ENCODE measurements at places on chromosomes 12 and 14.

- peak; percentile 75 for DNase-seq
Observed at GRCh38 chr14:99188731-99189191, 83.2 kb downstream of the BCL11B start.

- DNase-seq = no peak
Observed at GRCh38 chr14:32602699-32603098, 273.6 kb downstream of the AKAP6 start.

- no peak for DNase-seq
Observed at GRCh38 chr12:14902465-14902864, 16.8 kb upstream of the MGP start.

GRCh38 chr14:26775765-26776563 is 178.1 kb upstream of the NOVA1 start:
- DNase-seq = no peak

- DNase-seq = no peak
Observed at GRCh38 chr14:70585231-70585630, 15.2 kb downstream of the MED6 start.

GRCh38 chr14:58455593-58456265 is 28.2 kb downstream of the KIAA0586 start:
- DNase-seq = no peak

DNA sequence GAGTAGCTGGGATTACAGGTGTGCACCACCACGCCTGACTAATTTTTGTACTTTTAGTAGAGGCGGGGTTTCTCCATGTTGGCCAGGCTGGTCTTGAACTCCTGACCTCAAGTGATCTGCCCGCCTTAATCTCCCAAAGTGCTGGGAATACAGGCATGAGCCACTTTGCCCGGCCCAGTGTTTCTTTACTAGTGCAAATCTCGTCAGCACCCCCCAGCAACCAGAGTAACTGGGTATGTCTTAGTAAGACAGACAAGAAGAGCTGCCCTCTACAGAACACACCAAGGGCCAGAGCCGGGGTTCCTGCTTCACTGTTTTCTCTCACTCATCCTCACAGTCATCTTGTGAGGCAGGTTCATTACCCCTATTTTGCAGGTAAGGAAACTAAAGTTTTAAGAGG is 78.5 kb upstream of the GPR68 start:
- no peak for DNase-seq

GRCh38 chr12:127526925-127527324 is 740.0 kb upstream of the TMEM132C start:
- DNase-seq = no peak

DNA sequence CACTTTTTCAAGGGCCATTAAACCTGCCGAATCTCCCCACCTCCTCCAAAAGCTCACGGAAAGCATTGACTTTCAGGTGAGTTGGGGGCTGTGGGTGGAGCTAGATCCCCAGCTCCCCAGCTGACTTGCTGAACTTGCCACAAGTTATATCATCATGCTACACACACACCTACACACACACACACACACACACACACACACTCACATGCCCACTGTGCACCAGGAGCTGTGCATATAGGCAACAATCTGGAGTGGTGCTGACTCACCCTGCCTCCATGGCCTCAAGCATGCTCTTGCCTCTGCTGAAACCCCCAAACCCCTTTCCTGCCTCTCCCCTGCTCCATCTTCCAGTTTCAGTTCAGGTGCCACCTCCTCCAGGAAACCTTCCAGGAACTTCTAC is 26.1 kb downstream of the SERPINA3 start:
- DNase-seq = no peak

DNA sequence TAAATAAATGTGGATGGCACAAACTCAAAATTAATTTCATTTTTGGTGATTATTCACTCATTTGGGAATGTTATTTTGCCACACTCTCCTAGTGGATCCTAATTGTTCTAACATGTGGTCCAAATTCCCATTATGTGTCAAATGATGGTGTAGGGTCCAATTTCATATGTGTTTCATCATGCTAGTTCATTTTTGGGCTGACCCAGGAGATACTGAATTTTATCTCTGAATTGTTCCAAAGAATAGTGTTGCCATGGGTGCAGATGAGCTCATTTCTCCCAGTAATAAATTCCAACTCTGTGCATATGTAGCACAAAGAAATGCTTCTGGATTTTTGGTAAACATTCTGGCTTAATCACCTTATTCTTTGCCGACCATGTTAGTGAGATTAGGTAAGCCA is 23.5 kb upstream of the SEL1L start:
- no peak for DNase-seq

DNA sequence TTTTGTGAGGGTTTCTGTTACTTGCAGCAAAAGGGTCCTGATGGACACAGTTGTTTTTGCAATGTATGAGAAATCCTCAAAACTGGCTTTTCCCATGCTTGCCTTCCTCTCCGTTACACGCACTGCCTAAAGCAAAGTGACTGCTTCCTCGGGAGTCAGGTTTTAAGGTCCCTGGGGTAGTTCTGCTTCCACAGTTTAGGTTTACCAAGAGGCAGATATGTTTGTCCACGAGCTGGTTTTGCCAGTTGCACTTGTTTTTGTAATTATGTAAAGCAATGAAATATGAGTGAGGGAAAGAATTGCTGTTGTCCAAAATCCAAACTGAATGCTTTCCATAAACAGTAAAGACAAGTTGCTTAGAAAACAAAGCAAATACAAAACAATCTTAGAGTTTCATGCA is 290.7 kb upstream of the AMIGO2 start:
- no peak for DNase-seq

DNA sequence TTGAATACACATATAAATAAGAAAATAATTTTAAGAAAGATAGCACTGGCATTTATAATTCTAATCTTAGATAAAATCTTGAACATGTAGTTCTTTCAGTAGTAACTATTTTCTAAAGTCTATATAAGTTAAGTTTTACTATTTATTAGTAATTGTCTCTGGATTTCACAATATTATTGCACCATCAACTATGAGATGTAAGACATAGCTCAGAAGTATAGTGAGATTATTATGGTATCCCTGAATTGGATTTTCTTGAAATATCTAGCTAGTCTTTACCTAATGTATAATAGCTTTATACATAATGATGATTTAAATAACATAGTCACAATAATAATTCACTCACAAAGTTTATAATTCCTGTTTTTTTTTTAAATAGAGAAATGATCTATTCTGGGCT is 6.7 kb downstream of the CLEC12A start:
- no peak for DNase-seq

GRCh38 chr12:65204886-65205525 is 35.6 kb downstream of the LEMD3 start:
- DNase-seq = no peak

DNA sequence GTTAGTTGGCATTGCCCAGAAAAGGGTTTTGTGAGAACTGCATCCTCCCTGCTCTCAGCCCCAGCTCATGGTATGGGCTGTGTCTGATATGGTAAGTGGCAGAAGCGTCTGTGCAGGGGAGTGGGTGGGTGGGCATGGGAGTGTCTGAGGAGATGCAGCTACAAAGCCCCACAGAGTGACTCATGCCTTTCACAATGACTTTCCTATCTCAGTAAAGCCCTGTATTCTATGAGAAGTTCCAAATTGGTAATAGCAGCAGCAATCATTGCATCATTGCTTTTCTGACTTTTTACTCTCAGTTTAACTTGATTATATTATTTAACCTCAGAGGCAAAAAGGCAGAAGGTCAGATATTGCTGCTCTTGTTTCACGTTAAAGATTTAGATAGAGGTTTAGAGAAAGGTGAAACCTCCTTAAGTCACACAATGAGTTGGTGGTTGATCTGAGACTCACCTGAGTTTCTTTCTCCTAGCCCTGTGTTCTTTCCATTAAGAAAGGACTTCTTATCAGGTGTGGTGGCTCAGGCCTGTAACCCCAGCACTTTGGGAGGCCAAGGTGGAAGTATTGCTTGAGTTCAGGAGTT is 171.7 kb downstream of the SLC5A8 start:
- DNase-seq = no peak

DNA sequence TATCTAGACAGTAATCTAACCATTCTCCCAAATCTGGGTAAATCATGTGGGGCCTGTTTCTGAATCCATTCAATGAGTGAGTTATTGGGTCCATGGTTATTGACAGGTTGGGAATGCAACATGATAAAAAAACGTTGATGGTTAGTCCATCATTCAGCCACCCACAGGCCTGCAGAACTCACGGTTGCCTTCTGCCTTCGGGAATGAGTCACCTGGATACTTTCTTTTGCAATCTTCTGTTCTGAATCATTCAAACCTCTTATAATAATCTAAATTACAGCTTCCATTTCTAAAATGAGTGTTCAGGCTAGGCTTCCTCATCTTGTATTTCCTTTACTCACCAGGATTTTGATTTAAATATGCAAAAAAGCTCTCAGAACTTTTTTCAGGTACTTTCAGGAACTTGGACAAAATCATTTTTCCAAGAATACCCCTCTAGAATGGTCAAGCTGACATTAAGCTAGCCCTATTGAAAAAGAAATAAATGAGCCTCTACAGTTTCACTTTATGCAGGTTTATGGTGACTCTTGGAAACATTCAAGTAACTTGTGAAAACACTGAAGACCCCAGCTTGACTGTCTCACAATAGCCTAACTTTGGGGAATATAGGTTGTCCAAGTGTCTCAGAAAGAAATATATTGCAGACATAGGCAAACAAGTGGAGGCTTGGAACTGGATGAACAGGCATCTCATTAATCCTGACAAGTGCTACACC is 94.4 kb downstream of the KCNK10 start:
- no peak for DNase-seq

DNA sequence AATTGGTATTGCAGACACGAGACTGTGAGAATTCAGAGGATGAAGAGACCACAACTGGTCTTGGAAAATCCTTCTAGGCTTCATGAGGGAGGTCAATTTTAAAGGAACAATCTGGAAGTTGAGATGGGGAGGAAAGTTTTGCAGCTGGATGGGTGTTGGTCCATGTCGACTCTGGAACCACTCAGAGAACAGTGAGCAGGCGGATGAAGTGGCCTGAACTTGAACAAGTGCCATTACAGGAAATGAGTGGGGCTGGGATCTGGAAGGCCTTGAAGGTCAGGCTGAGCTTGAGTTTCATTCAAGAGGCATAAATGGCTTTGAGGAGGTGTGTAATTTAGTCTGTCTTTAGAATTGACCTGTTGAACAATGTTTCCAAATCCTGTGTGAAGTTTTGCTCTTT is 140.9 kb downstream of the GALC start:
- DNase-seq = no peak

- no peak for DNase-seq
Observed at GRCh38 chr12:110371408-110372055, 32.0 kb downstream of the ANAPC7 start.

DNA sequence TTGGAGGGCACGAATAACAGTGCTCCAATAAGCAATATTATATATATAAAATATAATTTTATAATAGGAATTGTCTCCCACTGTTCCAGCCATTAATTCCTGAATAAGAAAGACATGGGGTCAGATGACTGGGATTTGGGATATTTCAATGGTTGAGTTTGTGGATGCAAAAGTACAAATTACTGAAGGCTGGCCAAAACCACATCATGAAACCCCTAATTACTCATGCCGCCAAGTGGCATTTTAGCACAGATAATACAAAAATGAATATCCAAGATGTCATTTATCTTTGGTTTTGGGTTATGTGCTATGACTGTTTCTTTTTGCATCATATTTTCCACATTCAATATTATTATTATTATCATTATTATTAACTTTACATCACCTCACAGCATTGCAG is 261.4 kb upstream of the TBX3 start:
- no peak for DNase-seq

DNA sequence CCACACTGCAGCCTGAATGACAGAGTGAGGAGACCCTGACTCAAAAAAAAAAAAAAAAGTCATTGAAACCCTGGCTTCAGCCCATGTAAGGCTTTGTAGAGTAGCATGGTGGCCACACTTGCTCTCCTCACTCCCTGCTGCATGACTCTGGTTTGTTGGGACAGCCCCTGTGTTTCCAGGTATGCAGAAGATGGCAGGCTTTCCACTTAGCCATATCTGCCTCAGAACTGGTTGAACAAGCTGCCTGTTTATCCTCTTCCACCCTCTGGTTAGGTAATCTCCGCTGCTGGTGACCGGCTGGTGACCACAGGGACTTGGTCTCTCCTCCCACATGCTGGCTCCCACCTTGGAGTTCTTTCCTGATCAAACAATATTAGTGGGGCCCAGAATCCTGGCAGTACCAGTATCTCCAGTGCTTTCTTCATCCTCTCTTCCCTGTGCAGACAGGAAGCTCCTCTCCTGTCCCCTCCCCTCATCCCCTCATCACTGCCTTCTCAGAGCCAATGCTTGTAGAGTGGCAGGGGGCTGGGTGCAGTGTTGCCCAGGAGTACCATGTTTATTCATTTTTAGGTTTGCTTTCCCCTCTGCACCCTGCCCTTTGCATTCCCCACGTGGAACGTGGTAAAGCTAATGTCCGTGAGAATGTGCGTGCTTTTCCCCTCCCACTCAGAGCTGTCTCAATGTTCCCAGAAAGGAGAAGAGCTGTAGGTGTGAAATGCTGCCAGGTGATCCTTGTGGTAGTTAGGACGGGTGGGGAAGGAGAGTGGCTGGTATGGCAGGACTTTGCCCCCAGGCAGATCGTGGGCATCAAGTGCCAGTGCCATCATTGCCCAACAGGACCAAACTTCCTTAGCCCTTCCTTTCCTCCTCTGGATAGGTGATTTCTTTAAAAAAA is 11.3 kb downstream of the ABHD12B start:
- DNase-seq = no peak

DNA sequence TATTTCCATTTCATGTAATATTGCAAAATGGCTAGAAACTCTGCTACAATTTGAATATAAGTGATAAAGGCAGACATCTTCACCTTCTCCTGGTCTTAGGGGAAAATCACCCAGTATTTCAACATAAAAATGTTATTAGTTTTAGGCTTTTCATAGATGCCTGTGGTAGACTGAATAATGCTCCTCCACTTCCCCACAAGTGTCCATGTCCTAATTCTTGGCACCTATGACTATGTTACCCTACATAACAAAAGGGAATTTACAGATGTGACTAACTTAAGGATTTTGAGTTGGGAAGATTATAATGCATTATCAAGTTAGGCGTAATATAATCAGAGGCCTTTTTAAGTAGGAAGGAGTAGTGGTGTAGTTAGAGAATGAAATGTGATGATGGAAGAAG is 196.4 kb downstream of the TMTC3 start:
- no peak for DNase-seq

DNA sequence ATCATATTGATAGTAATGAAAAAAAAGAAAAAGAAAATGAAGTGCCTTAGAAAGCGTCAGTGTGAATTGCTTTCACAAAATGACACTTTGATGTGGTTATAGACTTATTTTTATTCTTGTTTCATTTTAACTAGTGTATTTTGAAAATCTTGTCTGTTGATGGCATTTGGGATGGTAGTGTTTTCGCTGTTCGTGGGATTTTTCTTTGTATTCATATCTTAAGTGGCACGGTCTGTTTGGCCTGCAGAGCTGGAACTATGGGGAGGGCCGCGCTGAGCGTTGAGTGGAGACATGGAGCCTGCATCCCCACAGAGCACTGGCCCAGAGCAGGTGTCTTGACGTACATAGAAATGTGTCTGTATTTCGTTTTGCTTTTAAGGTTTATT is 61.6 kb downstream of the WDR20 start:
- no peak for DNase-seq

- no peak for DNase-seq
Observed at GRCh38 chr12:98754095-98754494, 109.0 kb downstream of the APAF1 start.

All from SK-N-MC (cell line).